AG20443 (cell line): ENCODE measurements at places on chromosomes 3 and 15.
A peak's percentile ranks its signal among the peaks of the same experiment; 100 is the strongest.

- DNase-seq = peak; percentile 43
Measured at GRCh38 chr15:33910741-33911140, 57.6 kb upstream of the CHRM5 start.

- no peak for DNase-seq
Measured at GRCh38 chr3:127847236-127847720, 25.0 kb upstream of the MGLL start.

DNA sequence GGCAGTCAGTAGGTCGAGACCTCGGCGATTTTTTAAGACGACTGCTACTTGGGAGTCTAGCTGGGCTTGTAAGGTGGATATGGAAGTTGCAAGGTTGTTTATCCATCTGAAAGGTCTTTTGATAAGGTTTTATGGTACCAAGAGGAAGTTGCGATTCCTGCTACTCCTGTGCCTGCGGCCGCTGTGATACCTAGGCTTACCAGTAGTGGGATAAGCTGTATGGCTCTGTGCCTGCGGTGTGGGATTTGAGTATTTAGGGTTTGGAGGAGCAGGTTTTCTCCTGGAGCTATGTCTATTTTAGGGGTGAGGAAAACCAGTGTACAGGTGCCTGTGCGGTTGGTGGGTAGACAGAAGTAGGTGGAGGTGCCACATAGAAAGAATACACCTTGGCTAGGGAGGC, 1059.8 kb downstream of the SI start:
- DNase-seq = no peak

DNA sequence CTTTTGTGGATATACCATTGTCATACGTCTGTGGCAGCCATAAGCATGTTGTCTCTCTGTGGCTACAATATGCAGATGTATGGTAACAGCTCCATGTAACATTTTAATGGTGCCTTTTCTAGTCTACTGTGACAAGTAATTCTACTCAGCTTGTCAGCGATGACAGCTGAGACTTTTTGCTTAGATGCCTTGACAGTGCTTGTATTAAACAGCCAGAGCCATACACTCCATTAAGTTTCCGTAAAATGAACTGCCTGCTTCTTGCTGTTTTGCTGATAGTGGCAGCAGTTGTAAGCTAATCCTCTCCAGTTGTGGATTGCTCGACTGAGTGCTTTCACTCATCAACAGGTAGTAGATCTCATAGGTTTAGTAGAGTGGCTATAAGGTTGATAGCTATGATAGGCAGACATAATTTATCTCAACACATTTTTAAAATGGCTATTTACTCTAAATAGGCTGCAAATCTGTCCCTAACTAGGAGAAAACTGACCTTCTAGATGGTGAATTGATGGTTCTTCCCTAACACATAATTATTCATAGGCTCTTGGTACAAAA, 260.2 kb upstream of the NAALADL2 start:
- no peak for DNase-seq

GRCh38 chr3:30642849-30643361, 36.5 kb downstream of the TGFBR2 start:
- DNase-seq = no peak

- DNase-seq = no peak
Measured at GRCh38 chr15:78981532-78982313, 36.9 kb upstream of the CTSH start.

DNA sequence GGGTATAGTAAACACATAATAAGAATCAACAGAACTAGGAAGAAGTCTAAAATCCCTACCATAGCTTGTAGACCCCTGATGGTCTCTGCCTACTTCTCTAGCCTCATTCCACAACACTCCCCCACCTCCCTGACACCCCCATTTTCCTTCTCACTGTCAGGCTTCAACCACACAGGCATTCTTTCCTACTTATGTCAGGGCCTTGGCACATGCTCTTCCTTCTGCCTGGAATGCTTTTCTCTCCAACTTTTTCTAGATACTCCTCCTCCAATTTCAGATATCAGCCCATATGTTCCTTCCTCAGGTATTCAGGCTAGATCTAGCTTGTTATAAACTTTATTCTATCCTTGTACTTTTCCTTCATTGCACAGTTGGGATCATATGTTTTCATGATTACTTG, 106.0 kb upstream of the MRPL3 start:
- DNase-seq = peak; percentile 28
